ENCODE measurements at places on chromosomes 5 and 9. TPM values are rescaled to one million over a fixed set of nuclear protein-coding genes. Genes with fewer than 3 reads are reported as not detected.

The DBH gene
- not detected for total RNA-seq

The KIAA1958 gene
- 14.2 TPM for total RNA-seq

The NTRK2 gene
- total RNA-seq, result 0.98 TPM

The CFAP77 gene
- total RNA-seq, result not detected

The PTGR1 gene
- 38.0 TPM for total RNA-seq

The MCTP1 gene
- 40.7 TPM for total RNA-seq

The ENTR1 gene
- 36.4 TPM for total RNA-seq

The ERP44 gene
- total RNA-seq, result 27.0 TPM

The SPOCK1 gene
- 4.0 TPM for total RNA-seq

DNA sequence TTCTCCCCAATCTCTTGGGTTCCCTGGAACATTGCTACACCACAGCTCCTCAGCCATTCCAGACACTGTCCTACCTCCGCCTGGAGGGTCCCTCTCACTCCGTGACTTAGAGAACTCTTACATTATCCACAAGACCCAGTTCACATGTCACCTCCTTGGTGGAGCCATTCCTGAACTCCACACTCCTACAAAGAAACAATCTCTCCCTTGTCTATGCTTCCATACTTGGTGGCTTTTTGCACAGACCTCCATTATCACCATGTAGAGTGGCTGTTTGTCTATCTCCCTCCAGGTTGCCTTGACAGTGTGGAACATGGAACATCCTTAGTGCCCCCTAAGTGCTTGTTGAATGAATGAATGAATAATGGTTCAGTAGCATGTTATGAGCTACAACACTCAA is 105.9 kb downstream of the PAX5 start:
- DNase-seq, result no peak

DNA sequence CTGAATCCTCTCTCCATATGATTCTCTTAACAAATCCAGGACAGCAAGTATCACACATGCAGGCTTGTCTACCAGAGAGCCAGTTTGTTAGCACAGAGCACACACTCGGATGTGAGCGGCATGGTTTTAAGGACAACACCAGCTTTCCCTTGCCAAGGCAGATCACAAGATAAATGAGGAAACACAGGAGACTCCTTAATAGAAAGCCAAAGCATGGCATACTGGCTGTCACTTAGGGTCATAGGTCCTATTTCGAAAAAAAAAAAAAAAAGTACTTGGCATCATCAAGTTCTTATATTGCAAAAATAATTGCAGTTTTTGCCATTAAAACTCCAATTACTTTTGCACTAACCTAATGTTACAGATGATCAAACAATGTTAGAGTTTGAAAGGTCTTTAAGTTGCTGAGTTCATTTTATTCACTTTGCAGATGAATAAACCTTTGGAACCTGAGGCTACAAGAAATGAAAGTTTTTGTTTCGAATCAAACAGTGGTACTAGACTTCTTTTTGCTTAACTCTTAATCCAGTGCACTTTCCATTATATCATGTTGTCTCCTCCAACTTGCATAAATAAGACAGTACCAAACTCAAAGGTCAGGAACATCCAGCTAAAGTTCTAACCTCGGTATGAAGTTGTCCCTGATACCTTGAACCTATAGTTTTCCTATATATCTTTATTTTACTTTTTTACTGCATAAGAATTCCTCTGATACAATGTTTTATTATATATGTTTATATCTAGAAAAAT is 138.5 kb downstream of the MPDZ start:
- DNase-seq, result no peak

- no peak for DNase-seq
Measured at GRCh38 chr5:33276628-33276950, 164.2 kb upstream of the TARS1 start.

- DNase-seq, result no peak
Measured at GRCh38 chr9:72420783-72421182, 55.8 kb upstream of the ZFAND5 start.

- no peak for DNase-seq
Measured at GRCh38 chr9:72588336-72588735, 66.9 kb downstream of the TMC1 start.

GRCh38 chr9:112712678-112713077 is 5.2 kb downstream of the INIP start:
- no peak for DNase-seq

- DNase-seq, result no peak
Measured at GRCh38 chr5:74945561-74946165, 79.5 kb upstream of the FAM169A start.

Measured in upper lobe of right lung (tissue), 1 donor.